ENCODE measurements at places on chromosomes 1 and 21.

DNA sequence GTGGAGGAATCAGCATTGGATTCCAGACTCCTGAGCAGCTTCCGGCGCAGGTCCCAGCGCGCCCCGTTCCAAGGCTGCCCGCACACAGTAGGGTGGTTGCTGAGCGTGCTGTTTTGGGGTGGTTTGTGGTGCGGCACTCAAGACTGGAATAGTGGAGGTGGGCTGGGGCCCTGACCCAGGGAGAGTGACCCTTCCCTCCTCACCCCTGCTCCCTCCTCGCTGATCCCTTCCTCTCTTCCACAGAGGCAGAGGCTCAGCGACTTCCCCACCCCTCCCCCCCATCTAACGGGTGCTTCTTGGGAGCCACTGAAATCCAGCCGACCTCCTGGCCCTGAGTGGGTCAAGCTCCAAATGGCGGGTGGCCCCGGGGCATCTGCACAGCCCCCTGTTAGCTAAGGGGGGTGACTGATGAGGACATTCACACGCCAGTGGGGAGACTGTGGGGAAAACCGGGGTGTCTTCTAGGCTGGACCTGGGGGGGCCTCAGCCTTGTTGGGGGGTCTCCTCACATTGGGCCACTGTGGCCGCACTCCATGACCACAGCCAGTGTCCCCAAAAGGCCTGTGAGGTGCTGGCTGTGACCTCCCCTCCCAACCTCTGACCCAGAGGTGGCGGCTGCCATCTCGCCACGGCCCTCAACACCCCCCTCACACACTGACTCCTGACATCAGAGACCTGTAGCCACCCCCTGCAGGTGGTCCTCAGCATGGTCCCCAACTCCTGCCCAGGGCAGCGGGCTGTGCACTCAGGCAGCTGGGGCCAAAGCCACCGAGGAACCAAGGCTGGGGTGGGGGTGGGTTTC lies 3.9 kb upstream of the HES4 start:
- DNase-seq, result no peak

GRCh38 chr1:112444269-112444668 lies 48.3 kb downstream of the CTTNBP2NL start:
- no peak for DNase-seq

DNA sequence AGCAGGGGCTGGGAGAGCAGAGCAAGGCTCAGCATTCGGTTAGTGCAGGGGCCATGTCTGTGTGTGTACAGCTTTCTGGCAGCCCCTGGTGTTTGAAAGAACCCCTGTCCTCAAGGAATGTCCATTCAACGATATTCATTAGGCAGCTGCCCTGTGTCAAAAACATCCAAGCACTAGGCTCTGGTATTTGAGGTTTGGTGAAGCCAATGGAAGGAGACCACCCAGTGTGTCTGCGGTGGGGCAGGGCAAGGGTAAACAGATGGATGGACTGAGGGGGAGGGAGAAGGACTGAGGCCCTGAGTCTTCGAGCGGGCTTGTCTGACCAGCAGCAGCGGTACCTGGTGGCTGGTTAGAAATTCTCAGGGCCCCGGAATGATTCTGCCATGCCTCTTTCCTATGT lies 155.6 kb upstream of the KLHDC7A start:
- DNase-seq, result no peak

- DNase-seq, result peak; percentile 70
These were observed 43.7 kb downstream of the CHAF1B start for GRCh38 chr21:36428761-36429432.

DNA sequence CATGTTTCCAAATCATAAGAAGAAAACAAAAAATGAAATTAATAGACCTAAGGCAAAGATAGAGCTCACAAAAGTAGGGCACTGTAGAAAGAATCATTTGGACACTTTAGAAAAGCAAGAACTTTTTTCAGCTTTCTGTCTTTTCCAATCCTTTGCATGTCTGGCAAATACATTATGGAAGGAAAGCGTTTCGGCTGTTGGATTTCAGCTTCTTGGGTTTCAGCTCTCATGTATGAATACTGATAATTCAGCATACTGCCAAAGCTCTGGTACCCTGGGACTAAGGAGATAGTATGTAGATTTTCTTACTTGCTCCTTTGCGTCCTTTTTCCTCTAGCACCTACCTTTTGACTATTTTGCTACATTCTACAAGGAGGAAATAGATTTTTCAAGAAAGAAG lies 375.9 kb downstream of the BRINP3 start:
- DNase-seq, result no peak

DNA sequence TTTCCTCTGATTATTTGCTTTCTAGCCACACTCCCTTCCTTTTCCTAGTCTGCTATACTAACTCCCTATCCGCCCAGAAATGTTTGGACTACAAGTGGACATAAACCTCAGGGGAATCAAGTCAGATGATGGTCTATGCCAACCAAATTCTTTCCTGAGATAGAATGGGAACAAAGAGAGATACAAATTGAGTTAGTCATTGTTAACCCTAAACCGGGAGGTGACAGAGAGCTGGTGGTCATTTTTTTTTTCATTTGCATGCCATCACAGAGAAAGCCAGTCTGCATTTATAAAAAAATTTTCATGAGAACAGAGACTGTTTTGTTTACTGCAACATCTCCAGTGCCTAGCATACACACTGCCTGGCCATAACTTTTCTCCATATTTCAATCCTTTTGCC lies 35.0 kb downstream of the MYSM1 start:
- DNase-seq, result no peak

DNA sequence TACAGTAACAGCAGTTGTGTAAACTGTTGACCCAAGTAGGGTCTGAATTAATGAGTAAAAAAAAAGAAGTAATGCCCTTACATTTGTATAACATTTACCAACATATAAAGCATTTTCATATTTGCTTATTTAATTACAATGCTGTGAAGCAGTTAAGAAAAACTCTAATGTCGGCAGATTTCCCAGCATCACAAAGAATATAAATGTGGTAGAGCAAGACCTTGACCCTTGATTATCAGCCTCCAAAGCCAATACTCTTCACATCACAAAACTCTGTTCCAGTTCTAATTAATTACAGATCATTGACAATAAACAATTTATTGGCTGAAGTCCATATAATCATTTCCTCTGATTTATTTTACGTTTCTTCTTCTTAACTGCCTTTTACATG lies 130.2 kb downstream of the DUSP10 start:
- DNase-seq, result no peak

DNA sequence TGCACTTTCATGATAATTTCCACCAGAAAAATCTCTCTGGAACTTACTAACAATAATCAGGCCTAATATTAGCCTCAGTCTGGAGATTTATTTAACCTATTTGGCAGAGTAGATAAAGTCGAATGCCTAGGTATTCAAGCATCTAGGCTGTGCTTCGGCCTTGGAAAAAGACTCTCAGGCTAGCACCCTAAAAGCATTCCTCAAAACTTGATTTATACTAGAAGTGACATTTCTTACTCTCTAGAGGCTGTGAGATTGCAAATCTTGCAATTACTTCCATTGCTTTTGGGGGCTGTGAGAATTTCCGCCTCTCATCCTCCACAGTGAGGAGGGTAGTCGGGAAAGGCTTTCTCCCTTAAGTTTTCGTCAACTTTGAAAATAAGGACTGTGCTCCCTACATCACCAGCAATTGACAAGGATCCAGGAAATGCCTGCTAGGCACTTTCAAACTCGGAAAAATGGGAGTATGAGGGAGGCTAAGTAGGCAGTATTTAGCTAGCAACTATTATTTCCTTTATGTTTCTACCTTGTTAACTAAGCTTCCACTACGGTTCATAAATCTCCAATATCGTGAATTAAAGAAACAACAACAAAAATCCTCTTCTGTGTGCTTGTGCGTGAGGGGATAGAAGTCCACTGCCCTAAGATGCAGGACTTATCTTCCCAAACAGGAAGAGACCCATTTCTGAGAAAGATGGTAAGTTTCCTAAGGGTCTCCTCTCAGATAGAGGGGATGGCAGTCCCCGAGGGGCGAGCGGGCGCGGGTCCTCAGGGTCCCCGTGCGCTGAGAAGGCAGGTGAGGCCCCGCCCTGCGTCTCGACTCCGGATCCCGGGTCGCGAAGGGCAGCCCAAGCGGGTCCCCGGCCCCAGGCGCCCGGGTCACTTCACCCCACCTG lies 1.1 kb upstream of the LMO4 start:
- no peak for DNase-seq

GRCh38 chr1:115717541-115717940 lies 51.0 kb downstream of the CASQ2 start:
- peak; percentile 39 for DNase-seq

DNA sequence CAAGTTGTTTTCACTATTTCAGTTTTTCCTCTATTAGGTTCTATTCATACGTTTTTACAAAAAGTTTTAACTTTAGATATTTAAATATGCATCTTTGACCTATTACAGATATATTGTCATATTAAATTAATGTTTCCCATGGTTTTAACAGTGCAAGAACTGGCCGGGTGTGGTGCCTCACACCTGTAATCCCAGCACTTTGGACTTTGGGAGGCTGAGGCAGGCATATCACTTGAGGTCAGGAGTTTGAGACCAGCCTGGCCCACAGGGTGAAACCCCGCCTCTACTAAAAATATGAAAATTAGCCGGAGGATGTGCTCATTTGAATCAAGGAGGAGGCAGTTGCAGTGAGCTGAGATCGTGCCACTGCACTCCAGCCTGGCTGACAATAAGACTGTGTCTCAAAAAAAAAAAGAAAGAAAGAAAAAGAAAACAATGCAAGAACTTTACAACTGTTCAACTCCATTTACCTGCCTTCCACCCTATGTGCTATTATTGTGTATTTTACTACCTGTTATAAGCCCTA lies 19.8 kb upstream of the TINAGL1 start:
- DNase-seq, result no peak

DNA sequence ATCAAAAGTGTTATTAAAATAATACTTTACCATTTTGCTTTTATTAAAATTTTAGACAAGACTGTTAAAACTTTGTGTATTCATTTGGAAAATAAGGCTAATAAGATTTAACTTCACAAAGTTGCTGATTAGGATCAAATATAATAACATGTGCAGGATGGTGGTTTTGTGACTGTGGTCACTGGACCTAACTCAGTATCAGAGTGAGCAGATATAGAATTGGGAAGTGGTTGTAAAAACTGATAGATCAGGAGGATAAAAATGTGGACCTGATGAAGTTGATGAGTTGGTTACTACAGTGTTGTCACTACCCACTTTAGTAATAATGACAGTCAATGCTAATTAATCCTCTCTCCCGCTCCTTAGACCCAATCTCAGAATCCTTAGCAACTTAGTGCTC lies 186.4 kb downstream of the AKT3 start:
- DNase-seq, result no peak

- peak; percentile 97 for DNase-seq
These were observed 1.7 kb downstream of the HLX start for GRCh38 chr1:220880726-220881506.

GRCh38 chr1:40318970-40319621 lies 2.0 kb upstream of the COL9A2 start:
- no peak for DNase-seq

DNA sequence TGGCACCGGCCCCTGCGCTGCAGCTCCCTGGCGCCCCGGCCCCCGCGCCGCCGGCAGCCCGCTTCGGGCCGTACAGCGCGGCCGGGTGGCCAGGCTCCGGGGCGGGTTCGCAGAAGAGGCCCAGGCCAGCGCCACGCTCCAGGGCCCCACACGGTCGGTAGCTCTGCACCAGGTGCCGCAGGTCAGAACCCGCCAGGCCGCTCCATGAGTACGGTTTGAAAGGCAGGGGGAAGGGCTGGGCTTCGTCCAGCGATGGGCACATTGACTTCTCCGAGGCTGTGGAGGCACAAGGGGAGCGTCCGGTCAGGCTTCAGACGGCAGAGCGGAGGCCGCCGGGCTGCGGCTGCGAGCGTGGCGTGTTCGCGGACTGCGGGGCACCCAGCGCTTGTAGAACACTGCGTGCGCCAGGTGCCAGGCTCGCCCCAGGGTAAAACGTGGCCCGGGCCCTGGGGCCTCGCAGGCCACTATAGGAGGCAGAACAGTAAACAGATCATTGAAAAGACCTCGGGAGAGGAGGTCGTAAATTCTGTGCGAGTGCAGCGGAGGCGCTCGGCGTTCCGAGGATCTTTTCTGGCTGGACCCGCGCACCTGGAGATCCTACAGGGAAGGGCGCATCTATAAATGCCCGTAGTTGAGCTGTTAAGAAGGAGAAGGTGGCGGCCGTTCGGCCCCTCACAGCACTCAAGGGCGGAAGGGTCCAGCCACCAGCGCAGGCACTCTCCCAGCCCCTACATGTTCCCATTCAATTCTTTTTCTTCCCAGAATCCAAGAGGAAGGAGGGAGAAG lies 5.7 kb downstream of the GFI1 start:
- no peak for DNase-seq

DNA sequence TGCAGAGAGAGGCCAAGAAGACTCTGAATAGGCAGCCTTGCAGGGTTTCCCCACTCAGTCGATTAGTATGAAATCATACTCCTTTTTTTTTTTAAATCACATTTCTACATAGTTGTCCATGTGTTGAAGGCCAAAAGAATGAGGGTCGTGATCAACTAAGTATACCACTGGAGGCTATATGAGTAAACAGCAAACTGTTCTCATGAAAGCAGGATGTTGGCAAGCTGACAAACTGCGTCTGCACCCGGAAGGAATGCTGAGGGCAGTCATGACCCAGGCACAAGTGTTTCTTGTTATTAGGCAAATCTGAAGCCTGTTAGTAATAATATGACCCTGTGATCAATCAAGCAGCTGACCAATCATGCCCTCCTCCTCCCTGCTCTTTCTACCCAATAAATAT lies 213.2 kb downstream of the USH2A start:
- no peak for DNase-seq

DNA sequence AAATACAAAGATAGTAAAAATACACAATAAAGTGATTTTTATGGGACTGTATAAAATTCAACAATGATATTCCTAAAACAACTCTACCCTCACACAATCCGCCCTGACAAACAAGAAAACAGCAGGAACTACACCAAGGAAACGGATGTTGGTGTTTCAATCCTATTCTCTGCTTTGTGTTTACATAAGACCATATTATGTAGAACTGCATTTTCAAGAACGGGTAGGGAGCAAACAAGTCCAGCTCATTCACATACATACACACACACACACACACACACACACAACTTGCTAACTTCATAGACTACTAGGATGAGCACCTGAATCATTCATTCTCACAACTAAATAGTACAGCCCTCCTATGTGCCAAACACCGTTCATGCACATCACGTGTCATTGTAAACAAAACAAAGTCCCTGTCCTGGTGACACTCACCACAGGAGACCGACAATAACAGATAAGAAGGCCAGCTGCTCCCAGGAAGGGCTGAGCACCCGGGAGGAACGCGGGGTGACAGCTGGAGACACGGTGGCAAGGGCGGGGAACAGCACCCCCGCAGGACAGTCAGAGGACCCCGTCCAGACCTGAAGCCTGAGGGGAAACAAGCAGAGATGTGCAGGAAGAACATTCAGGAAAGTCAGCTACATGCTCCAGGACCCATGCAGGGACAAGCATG lies 43.0 kb downstream of the NPHP4 start:
- no peak for DNase-seq

GRCh38 chr1:172517081-172517480 lies 15.9 kb upstream of the SUCO start:
- DNase-seq, result no peak

Data from inflammatory macrophage treated with lipopolysaccharide for 4 hours (primary cell).